ENCODE measurements at places on chromosomes 1 and 21. TPM values are rescaled to one million over a fixed set of nuclear protein-coding genes. Genes with fewer than 3 reads are reported as not detected.

Gene ATAD3A
- total RNA-seq, result 55.7 TPM

Gene RNU1-4
- 1,455 TPM for total RNA-seq

- H3K4me1 ChIP-seq, result peaks cover 44% of the 10 kb centered on the region
- peak overlapping the region; percentile 43 for H3K27ac ChIP-seq
- no peaks in the 10 kb centered on the region for H3K36me3 ChIP-seq
- H3K4me3 ChIP-seq, result no peak overlapping the region
- DNase-seq, result peak; percentile 49
- peaks cover 1% of the 10 kb centered on the region for H3K27me3 ChIP-seq
These were observed 281.6 kb upstream of the FMN2 start for GRCh38 chr1:239810061-239810481.

Gene KLHDC8A
- not detected for total RNA-seq

DNA sequence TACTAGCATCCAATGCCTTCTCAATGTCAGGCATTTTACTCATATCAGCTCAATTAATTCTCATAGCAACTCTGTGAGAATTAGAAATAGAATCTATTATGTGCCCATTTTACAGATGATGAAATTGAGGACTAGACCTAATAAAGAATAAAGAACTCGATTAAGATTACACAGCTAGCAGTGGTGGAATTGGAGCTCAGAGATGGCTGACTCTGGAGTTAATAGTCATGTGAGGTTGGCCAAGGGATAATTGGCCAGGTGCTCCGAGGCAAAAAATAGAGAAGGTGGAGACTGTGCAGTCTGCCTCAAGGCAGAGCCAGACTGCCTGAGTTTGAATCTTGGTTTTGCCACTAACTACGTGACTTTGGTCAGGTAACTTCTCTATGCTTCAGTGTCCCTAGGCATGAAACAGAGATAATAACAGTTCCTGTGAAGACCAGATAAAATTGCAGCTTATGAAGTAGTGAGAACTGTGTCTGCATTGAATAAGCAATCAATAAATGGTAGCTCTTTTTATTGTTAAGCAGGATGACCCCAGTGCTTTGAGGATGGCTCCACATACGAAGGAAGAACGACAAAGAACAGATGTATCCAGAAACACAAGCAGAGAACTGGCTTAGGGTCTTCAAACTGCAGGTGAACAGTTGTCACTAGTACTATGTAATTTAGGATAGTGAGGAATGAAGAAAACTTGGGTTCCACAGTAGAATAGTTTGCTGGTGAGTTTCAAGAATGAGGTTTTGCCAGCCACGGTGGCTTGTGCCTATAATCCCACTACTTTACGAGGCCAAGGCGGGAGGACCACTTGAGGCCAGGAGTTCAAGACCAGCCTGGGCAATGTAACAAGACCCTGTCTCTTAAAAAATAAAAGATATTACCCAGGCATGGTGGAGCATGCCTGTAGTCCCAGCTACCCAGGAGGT lies 6.9 kb upstream of the CCSAP start:
- H3K27me3 ChIP-seq, result peaks cover 17% of the 10 kb centered on the region
- no peak for DNase-seq
- peaks cover 4% of the 10 kb centered on the region for H3K36me3 ChIP-seq
- H3K27ac ChIP-seq, result no peak overlapping the region
- no peak overlapping the region for H3K4me3 ChIP-seq

Gene LCE1A
- not detected for total RNA-seq

- no peak overlapping the region for H3K4me3 ChIP-seq
- peaks cover 3% of the 10 kb centered on the region for H3K27me3 ChIP-seq
These were observed 52.2 kb downstream of the SLC27A3 start for GRCh38 chr1:153827168-153827964.

Gene ORC1
- total RNA-seq, result 5.8 TPM

GRCh38 chr1:229822026-229822425 lies 196.0 kb downstream of the URB2 start:
- H3K4me3 ChIP-seq, result no peak overlapping the region
- no peaks in the 10 kb centered on the region for H3K36me3 ChIP-seq
- DNase-seq, result no peak
- H3K27ac ChIP-seq, result no peak overlapping the region

DNA sequence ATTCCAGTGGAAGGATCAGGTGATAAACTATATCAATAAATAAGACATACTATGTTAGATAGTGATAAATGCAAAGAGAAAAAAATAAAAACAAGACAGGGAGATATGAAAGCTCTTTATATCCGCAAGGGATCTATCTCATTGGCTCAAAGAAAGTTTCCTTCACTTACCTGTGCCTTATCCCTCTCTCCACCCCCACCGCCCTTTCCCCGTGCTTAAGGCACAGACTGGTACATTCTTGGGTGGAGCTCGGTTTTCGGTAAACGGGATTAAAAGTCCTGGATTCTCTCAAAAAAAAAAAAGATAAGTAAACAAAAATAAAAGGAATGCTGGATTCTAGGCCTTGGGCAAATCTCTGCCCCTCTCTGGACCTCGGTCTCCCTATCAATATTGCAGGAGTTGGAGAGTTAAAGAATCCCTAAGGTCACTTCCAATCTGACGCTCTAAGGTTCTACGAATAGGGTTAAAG lies 593 bp upstream of the DNAJC16 start:
- H3K4me1 ChIP-seq, result peaks cover 38% of the 10 kb centered on the region
- H3K4me3 ChIP-seq, result peak overlapping the region; percentile 94
- no peaks in the 10 kb centered on the region for H3K27me3 ChIP-seq
- DNase-seq, result no peak
- no peaks in the 10 kb centered on the region for H3K36me3 ChIP-seq
- peak overlapping the region; percentile 100 for H3K27ac ChIP-seq

Data from HFFc6 (cell line).